Activated T-cell treated with anti-CD3 and anti-CD28 coated beads, Interleukin-2, amount 50 U/mL, for 1 hour (primary cell): ENCODE measurements at places on chromosomes 5 and 9.

GRCh38 chr5:57174128-57174889 lies 450 bp downstream of the GPBP1 start:
- peak; percentile 52 for DNase-seq

- no peak for DNase-seq
These were observed 86.5 kb downstream of the DAP start for GRCh38 chr5:10674582-10674981.

DNA sequence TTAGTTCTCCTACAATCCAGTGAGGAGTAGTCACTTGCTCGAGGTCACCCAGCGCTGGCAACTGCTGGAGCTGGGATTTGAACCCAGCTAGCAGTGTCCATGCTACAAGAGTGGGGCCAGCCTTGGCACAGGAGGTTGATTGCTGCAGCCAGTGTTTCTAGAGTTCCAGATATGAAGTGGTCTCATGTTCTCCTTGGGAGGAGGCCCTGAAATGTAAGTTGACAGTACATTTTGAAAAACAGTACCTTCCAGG lies 802 bp downstream of the CCDC107 start:
- DNase-seq: no peak

DNA sequence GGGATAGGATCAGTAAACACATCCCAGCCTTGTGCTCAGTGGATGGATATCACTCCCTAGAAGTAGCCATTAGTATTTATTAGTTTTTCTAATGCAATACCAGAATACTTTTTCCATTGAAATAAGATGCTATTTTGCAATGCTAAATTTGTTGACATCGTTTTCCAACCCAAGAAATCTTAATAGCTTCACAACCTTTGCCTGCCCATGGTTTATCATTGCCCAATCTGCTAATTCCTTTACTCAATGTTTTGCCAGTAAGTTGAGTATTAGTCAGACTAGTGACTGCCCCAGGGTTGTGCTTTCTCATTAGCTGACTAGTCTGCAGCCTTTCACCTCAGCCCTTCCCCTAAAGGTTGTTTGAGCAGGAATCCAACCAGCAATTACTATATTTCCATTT lies 62.9 kb downstream of the NREP start:
- no peak for DNase-seq

- DNase-seq: no peak
These were observed 69.9 kb downstream of the LRSAM1 start for GRCh38 chr9:127520941-127521918.

DNA sequence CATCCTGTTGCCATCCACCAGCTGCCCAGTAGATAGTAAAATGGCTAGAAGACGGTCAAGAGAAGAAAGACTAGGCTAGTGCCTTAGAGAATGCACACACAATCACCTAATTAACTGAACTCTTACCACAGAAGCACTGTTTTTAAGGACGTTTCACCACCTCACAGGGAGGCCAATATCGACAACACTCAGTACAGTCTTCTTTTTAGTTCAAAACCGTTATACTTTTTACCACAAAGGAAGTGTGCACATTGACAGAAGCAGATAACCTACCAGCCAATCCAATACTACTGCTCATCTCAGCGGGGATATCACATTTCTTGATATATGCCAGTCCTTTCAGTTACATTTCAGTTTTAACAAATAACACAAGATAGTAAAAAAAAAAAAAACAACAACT lies 122.3 kb downstream of the GNAQ start:
- DNase-seq: no peak
